ENCODE measurements at places on chromosomes 1 and 21.

DNA sequence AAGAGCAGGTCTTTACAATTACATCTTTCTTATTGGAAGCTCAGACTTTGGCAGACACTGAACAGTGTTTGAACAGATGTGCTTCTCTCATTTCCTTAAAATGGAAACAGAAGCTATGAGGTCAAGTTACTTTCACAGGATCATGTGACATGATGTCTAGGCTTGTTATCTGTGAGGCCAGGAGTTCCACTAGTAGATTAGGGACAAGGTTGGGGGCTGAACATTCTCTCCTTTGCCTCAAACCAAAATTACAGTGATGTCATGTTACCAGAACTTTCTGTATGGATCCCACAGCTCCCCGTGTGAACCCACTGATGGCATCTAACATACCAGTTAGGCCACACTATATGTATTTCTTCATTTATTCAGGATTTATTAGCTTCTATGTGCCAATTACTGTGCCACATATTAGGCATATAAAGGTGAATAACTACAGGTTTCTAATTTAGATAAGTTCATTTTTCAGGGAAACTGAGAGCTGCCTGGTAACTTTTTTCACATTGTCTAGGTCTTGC is 6.0 kb downstream of the DYNLT5 start:
- DNase-seq: no peak

DNA sequence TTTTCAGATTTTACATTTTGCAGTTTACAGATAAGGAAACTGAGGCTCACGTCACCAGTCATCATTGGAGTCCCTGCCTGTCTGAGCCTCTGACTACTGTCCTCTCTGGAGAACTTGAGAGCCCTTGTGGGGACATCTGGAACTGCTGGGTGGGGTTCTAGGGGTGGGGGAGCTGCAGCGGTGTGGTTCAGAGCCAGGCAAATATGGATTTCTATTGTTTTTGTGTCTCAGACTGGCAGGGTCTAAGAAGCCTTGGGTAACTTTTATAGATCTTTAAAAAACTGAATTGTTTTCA is 46.9 kb downstream of the IER5 start:
- no peak for DNase-seq

DNA sequence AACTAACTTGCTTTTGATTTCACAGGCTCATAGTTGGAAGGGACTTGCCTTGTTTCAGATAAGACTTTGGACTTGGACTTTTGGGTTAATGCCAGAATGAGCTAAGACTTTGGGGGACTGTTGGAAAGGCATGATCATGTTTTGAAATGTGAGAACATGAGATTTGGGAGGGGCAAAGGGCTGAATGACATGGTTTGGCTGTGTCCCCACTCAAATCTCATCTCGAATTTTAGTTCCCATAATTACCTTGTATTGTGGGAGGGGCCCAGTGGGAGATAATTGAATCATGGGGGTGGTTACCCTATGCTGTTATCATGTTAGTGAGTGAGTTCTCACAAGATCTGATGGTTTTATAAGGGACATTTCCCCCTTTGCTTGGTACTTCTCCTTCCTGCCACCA is 222.1 kb downstream of the GRIK1 start:
- DNase-seq: no peak

- DNase-seq: peak; percentile 46
Observed at GRCh38 chr1:16677552-16678431, 11.0 kb upstream of the RNU1-3 start.

DNA sequence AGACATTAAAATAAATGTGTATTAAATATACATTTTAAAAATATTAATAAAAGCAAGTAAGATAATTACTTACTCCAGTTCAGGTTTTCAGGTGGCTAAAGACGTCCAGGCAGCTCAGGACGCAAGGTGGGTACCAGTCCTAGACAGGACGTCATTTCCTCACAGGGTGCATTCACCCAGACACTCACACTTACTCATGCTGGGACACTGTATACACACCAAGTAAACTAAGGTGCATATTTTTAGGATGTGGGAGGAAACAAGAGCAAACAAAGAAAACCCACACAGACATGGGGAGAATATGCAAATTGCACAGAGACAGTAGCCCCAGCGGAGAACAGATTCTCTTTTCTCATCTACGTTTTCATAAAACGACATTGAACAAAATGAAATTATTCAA is 457.9 kb downstream of the BRINP3 start:
- DNase-seq: no peak

DNA sequence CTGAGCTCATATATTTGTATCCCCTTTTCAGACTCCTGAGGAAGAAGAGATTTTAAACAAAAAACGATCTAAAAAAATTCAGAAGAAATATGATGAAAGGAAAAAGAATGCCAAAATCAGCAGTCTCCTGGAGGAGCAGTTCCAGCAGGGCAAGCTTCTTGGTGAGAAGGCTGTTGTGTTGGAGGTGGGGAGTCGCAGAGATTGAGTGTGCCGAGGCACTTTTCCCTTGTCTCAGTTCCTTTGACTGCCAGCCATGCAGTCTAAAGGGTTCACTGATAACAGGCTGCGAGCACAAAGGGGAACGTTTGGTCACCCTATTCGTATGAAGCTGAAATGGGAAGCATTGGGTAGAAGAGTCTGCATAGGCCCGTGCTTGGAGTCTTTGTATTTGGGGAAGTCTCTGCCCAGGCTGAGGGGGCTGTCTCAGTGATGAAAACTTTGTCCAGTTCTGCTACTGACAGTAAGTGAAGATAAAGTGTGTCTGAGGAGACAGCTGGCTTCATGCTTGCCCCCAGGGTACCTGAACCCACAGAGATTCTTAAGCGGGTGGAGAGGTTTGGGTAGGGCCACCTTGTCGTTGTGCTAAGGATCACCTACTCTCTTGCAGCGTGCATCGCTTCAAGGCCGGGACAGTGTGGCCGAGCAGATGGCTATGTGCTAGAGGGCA is 2.8 kb downstream of the RPS8 start:
- no peak for DNase-seq

DNA sequence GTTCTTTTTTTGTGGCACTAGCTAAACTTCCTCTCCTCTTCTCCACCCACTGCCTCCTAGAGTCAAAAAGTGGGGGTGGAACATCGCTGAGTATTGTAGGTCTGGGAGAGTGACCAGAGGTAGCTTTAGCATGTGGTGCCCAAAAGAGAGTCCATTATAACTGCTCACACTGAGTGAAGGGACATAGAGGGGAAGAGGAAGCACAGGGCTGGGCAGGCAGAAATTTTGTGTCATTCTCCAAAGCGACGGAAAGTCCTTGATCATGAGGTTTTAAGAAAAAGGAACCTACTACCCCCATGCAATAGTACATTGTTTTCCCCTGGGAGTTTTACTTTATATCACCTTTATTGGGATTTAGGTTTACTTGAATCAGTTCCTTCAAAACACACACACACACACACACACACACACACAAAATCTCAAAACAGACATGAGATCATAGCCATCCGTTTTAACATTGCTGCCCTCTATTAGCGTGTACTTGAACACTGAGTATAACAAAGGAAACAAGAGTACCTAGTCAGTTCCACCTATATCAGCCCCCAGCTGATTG is 4.1 kb downstream of the CD84 start:
- DNase-seq: peak; percentile 36

DNA sequence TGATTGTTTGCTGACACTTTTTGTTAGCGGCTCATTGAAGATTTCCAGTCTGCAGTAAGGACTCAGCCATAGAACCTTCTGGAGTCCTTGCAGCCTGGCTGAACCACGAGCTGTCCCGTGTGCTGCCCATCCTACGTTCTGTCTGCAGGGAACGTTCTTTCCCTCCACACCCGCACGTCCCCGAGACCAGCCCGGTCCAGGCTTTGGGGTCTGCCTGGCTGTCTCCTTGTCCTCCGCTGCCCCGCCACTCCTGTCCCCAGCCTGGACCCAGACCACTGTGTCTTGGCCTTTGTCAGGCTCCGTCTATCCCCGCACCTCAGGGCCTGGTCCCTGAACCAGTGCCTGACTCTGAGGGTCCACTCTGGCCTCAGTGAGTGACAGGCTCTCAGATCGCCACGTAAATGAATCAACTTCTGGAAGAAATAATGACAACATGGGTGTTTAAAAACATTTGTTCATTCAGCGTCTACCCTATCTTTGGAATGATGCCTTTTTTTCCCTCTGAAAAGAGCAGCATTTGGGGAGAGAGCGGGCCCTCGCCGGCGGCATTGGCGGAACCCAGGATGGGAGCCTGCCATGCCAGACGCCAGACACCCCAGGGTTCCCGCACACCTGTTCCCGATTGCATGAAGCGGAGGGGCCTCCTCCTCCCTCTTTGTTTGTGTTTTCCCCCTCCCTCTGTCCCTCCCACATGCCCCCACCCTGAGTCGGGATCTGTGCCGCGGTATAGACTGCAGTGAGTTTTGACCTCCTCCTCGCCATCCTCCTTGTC is 43.9 kb upstream of the C1orf174 start:
- DNase-seq: no peak

DNA sequence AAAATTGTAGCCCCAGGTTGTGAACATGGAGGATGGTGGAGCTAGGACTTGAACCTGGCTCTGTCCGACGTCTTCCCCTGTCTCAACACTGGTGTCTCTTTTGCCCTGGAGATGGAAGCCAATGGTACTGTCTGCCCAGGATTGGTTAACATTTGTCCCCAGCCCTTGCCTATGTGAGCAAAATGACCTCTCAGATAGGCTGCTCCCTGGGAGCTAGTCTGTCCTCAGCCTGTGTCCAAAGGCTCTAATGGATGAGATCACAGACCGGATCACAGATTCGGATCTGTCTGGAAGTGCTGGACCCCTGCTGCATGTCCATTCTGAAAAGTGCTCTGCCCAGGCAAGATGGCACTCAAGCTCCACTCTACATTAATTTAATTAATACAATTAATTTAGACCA is 394.4 kb upstream of the VAMP3 start:
- no peak for DNase-seq

- DNase-seq: no peak
Observed at GRCh38 chr1:115314092-115314491, 24.0 kb downstream of the NGF start.

- DNase-seq: no peak
Observed at GRCh38 chr1:7561331-7561921, 209.7 kb upstream of the VAMP3 start.

DNA sequence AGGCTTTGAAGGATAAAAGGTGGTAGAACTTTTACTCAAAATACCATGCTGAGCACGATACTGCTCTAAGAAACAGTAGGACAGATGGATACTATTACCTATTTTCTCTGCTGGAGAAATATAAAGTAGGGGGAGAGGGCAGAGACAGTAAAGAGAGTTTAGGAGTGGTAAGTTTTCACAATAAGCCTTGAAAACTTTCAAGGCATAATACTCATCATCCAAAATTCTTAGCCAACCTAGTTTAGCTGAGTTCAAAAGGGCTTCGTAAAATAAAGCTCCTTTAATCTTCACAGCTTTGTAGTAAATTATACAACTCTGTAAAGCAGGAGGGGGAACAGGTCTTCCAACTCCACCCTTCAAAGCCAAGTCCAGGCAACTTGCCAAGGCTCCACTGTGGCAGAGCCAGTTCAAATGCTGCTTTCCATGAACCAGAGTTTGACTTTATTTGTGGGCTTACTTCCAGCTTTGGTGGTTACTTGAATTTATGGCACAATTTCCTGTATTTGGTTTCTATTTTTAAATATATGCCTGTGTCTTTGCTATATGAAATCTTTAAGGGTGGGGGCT is 15.5 kb downstream of the TEX38 start:
- DNase-seq: no peak

- no peak for DNase-seq
Observed at GRCh38 chr1:109832945-109833344, 69.2 kb upstream of the EPS8L3 start.

Data from KG1 (cell line).